ENCODE measurements at places on chromosomes 3 and 15.

DNA sequence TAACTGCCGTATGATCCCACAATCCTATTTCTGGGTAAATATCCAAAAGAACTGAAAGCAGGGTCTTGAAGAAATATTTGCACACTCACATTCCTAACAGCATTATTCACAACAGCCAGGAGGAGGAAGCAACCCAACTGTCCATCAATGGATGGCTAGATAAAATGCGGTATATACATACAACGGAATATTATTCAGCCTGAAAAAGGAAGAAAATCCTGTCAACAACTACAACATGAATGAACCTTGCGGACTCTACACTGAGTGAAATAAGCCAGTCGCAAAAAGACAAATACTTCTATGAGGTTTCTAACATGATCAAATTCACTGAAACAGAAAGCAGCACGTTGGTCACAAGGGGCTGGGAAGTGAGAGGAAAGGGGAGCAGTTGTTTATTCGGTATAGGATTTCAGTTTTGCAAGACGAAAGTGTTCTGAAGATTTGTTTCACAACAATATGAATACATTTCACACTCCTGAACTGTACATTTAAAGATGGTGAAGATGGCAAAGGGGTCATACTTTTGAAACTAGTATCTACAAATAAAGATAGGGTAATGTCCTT is 6.2 kb downstream of the DLG1 start:
- no peaks in the 10 kb centered on the region for H3K27me3 ChIP-seq
- no peaks in the 10 kb centered on the region for H3K36me3 ChIP-seq
- no peak overlapping the region for H3K4me3 ChIP-seq
- no peak overlapping the region for H3K27ac ChIP-seq
- DNase-seq = no peak

- H3K36me3 ChIP-seq = no peaks in the 10 kb centered on the region
- no peak overlapping the region for H3K4me3 ChIP-seq
- no peaks in the 10 kb centered on the region for H3K4me1 ChIP-seq
- no peak for DNase-seq
- H3K27ac ChIP-seq = no peak overlapping the region
These were observed 866 bp upstream of the AADACL2 start for GRCh38 chr3:151732861-151733260.

DNA sequence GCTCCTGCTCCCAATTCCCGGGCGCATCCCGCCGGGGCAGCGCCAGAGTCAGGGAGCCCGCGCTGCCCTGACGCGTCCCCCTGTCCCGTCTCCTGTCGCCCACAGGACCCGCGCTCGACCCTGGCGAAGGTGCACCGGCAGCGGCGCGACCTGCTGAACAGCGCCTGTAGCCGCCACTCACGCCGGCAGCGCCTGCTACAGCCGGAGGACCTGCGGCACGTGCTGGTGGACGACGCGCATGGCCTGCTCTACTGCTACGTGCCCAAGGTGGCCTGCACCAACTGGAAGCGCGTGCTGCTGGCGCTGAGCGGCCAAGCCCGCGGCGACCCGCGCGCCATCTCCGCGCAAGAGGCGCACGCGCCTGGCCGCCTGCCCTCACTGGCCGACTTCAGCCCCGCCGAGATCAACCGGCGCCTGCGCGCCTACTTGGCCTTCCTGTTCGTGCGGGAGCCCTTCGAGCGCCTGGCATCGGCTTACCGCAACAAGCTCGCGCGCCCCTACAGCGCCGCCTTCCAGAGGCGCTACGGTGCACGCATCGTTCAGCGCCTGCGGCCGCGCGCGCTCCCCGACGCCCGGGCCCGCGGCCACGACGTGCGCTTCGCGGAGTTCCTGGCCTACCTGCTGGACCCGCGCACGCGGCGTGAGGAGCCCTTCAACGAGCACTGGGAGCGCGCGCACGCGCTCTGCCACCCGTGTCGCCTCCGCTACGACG is 16.9 kb downstream of the C3orf22 start:
- H3K27me3 ChIP-seq = no peaks in the 10 kb centered on the region
- no peak overlapping the region for H3K4me3 ChIP-seq
- H3K27ac ChIP-seq = no peak overlapping the region
- DNase-seq = no peak
- peaks cover 17% of the 10 kb centered on the region for H3K4me1 ChIP-seq

GRCh38 chr3:160893207-160893606 is 137.2 kb downstream of the PPM1L start:
- H3K36me3 ChIP-seq = no peaks in the 10 kb centered on the region
- H3K27ac ChIP-seq = no peak overlapping the region
- no peaks in the 10 kb centered on the region for H3K27me3 ChIP-seq
- no peaks in the 10 kb centered on the region for H3K4me1 ChIP-seq
- H3K4me3 ChIP-seq = no peak overlapping the region
- no peak for DNase-seq

DNA sequence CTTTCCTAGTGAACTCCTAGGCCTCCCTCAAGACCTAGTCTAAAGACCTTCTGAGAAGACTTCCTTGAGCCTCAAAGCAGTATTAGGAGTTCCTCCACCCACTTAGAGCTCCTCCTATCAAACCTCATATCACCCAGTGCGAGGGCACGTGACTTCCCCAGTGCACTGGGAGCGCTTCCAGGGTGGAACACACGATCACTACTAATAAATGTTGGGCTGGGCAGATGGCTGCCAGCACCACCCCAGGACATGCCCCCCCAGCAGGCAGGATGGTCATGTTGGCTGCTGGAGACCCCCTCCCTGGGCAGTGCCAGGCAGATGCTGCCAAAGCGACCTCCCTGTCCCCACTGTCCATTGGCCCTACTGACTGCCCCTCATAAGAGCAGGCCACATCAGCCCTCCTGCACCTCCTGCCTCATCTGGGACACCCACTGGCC is 8.5 kb upstream of the PLXND1 start:
- no peaks in the 10 kb centered on the region for H3K36me3 ChIP-seq
- H3K27ac ChIP-seq = no peak overlapping the region
- H3K4me1 ChIP-seq = peaks cover 43% of the 10 kb centered on the region
- H3K27me3 ChIP-seq = no peaks in the 10 kb centered on the region

DNA sequence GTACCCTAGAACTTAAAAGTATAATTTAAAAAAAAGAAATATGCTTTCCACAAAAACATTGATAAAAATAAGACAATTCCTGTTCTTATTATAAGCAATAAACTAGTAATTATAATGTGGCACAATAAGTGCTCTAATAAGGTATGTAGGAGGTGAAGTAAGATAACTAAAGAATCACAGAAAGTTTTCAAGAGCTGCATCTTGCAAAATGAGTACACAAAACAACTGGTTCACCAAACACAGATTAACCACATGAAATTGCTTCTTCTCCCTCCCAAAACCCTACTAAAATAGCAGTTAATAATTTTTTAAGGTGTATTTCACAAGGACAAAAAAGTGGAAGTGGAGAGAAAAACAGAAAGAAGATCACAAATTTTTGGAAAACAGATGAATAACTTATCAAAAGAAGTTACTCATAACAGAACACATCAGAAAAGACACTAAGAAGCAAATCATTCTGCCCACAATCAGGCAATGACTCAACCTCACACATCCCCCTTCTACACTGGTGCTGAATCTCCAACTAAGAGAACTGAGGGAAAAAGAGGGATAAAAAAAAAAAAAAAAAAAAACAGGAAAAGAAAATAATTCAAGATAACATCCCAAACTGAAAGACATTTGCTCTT is 64.2 kb downstream of the TBC1D5 start:
- no peaks in the 10 kb centered on the region for H3K4me1 ChIP-seq
- no peaks in the 10 kb centered on the region for H3K36me3 ChIP-seq

GRCh38 chr3:150545419-150546225 is 674 bp downstream of the SERP1 start:
- peaks cover 37% of the 10 kb centered on the region for H3K4me1 ChIP-seq
- no peaks in the 10 kb centered on the region for H3K27me3 ChIP-seq
- H3K36me3 ChIP-seq = peaks cover 8% of the 10 kb centered on the region
- peak overlapping the region; percentile 100 for H3K27ac ChIP-seq
- DNase-seq = peak; percentile 9
- peak overlapping the region; percentile 98 for H3K4me3 ChIP-seq

DNA sequence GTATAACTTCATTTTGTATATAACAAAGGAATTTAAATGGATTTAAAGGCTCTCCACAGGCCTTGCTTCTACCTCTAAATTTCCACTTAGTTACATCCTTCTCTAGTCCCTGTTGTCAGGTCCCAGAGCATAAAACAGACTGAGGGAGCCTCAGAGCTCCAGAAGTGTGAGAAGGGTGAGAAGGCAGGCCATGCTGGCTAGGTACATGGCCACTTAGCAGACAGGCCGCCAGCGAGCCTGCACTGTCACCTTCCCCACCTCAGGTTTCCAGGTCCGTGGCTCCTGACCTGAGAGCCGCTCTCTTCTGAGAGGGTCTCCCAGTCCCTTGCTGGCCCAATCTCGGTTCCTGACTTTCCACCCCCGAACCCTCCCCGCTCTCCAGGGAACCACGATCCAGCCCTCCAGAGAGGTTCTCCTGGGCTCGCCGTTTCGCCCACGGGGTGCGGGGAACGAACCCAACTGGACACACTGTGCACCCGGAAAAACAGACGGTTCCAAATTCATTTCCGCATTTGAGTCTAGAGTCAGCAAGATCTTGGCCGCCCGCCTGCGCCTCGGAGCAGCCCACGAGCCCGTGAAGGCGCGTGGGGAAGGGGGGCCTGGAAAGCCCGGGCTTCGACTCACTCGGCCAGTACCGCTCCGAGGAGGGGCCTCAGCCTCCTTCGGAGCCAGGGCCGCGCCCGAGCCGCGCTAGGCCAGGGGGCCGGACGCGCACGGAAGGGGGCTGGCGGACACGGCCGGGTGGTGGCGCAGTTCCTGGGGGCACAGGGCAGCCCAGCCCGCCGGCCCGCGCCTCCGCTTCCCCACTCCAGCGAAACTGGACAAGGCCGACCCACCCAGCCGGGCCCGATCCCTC is 16.7 kb upstream of the SOX2 start:
- peaks cover 25% of the 10 kb centered on the region for H3K27me3 ChIP-seq
- H3K27ac ChIP-seq = no peak overlapping the region
- peak overlapping the region; percentile 70 for H3K4me3 ChIP-seq
- no peak for DNase-seq
- no peaks in the 10 kb centered on the region for H3K36me3 ChIP-seq
- peaks cover 19% of the 10 kb centered on the region for H3K4me1 ChIP-seq

DNA sequence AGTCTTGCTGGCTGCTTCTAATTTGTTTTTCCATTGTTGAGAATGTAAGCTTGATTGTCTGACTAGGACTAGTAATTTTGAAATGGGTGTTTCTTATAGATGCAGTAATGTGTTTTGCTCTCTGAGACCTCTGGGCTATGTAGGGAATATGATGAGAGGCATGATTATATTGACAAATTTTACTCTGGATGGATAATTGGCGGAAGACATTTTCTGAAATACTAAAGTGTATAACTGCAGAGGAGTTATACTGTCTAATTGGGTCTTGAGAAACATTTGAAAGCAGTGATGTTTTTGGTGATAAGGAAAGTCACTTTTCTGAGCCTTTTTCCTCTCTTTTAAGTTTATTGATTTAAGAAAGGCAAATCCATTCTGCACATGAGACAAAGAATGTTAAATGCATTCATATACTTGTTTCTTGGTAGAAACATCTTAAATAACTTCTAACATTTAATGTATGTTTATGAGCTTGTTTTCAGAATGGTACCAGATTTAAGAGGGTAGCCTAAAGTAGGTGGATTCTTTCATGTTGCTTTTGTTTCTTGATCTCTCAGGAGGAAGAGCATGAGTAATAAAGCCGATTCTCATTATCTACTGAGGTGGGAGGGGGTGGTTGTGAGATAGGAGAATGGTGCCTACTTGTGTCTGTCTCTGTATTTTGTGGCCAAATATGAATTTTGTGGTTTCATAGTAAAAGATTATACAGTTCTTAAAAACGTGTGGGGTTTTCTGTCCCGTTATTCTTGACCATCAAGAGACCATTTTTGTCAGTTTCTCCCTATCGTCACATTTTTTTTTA is 2.0 kb downstream of the ATP2C1 start:
- H3K27me3 ChIP-seq = no peaks in the 10 kb centered on the region
- no peak for DNase-seq
- H3K4me3 ChIP-seq = peak overlapping the region; percentile 99
- H3K27ac ChIP-seq = peak overlapping the region; percentile 98
- peaks cover 30% of the 10 kb centered on the region for H3K4me1 ChIP-seq
- H3K36me3 ChIP-seq = no peaks in the 10 kb centered on the region

DNA sequence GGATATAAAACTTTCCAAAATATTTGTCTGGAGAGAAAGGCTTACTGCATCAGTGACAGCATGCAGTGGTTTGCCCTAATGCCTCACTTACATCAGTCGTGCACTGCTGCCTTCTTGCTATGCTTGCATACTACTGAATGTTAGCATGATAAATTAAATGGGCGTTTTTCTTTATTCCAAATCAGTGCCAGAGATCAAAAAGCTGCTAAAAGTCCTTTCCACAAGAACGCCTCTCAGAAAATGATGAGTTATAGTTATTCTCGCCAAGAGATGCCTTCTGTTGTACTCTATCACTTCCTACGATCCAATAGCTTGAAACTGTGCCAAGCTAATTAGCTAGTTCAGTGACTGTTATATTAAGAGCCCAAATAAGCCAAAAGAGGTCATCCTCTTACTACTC is 345.8 kb upstream of the ROBO2 start:
- H3K27ac ChIP-seq = no peak overlapping the region
- H3K4me1 ChIP-seq = no peaks in the 10 kb centered on the region
- no peak for DNase-seq
- no peaks in the 10 kb centered on the region for H3K36me3 ChIP-seq
- no peak overlapping the region for H3K4me3 ChIP-seq

DNA sequence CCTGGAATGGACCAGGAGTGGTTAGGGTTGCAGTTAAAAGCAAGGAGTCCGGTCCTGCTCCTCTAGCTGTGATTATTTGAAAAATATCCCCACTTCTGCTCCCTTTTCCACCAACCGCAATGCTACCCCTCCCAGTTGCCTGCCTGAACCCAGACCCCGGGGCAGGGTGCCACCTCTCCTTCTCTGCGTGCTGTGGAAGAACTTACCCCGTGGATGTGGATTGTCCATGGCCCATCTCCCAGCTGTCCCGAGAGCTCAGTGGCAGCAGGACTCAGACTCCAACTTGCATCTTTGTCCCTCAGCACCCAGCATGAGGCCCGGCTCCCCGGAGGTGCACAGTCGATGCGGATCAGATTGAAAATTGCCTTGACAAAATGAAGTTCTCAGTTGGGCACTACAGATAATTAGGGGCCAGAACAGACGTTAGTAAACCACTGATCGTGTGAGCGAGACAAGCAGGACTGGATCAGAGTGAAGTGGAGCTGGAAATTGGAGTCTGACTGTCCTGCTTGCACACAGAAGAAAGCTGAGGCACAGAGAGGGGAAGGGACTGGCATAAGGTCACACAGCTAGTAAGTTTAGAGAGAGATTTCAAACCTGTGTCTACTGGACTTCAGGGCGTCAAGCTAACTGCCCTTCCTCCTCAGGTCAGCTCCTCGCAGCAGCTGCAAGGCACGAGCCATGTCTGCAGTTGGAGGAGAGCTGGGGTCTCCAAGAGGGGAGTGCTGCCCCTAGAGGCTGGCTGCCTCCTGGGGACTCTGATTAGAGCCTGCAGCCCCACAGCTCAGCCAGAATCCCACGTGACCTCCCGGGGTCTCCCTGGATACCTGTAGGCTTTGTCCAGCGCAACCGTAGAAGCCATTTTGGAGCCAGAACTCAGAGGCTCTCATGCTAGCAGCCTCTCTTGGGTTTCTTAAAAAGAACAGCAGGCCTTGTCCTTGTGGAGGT is 14.7 kb downstream of the SLC6A1 start:
- no peaks in the 10 kb centered on the region for H3K36me3 ChIP-seq
- H3K27ac ChIP-seq = no peak overlapping the region
- no peak overlapping the region for H3K4me3 ChIP-seq
- H3K27me3 ChIP-seq = no peaks in the 10 kb centered on the region
- H3K4me1 ChIP-seq = no peaks in the 10 kb centered on the region
- no peak for DNase-seq

GRCh38 chr3:174533286-174533685 is 325.8 kb upstream of the NAALADL2 start:
- no peaks in the 10 kb centered on the region for H3K27me3 ChIP-seq
- no peak for DNase-seq
- H3K27ac ChIP-seq = no peak overlapping the region
- no peaks in the 10 kb centered on the region for H3K4me1 ChIP-seq
- no peaks in the 10 kb centered on the region for H3K36me3 ChIP-seq
